Ascending aorta (tissue), 2 donors: ENCODE measurements at places on chromosomes 11 and 22. TPM values are rescaled to one million over a fixed set of nuclear protein-coding genes. Genes with fewer than 3 reads are reported as not detected.

GRCh38 chr22:39097098-39098020 is at the start of gene APOBEC3H:
Gene APOBEC3H (plus strand): TSS chr22:39097244. CDS start chr22:39100279, 3,035 bp downstream.
- H3K27ac ChIP-seq, result no peak within 1 kb of the TSS
- no peak for DNase-seq
- no peaks in the 10 kb centered on the region for H3K4me1 ChIP-seq
- H3K27me3 ChIP-seq, result no peaks in the 10 kb centered on the region

Gene YPEL1
- 1.1 TPM for total RNA-seq

Gene ANO3
- total RNA-seq, result 8.2 TPM

Gene SORL1
- 10.5 TPM for total RNA-seq
